ENCODE measurements at places on chromosomes 3 and 15.

GRCh38 chr3:194250098-194251002 is 100.8 kb downstream of the CPN2 start:
- no peak for DNase-seq

- DNase-seq, result no peak
These were observed 17.8 kb upstream of the P2RY12 start for GRCh38 chr3:151402349-151402748.

GRCh38 chr3:134378384-134378783 is 4.1 kb upstream of the AMOTL2 start:
- DNase-seq, result no peak

DNA sequence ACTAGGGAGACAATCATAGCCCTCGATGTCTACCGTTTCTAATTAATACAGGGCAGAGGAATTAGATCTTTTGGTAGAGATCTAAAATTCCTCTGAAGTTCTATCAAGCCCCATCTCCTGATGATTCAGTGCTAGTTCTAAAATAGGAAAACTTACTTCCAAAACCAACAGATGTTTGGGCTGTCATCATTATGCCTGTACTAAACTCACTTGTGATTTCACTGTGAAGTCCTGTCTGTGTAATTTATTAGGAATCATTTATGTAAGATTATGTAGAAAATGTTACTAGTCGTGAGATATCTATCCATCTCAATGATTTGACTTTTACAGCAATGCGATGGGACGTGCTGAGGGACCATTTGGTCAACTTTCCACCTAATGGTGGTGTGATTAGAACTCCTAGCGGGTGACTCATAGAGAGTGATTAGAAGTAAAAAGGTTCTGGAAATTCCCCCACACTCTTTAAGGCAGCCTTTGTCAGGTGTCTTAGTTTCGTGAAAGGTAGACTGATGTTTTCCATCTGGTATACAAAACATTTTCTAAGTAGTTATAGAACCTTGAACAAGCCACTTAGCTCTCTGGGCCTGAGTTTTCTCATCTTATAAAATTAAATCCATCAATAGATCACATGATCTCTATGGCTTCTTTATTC is 34.2 kb downstream of the LIPC start:
- DNase-seq, result no peak

DNA sequence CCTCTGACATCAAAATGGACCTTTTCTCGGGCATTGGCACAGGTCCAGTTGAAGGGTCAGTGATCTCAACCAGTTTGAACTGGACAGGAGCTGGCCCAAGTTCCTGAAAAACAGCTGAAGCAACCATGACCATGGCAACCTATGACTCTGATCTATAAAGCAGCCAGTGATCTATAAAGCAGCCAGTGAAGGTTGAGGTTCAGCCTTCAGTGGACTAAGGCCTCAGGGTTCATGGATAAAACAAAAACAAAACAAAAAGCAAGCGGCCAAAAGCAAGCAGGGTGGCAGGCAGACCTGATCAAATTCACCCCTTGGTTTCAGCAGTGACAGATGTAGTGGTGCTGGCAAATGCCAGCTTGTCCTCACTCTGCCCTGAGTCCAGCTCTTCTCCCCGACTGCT is 10.0 kb upstream of the CHRNB4 start:
- no peak for DNase-seq

GRCh38 chr3:186570941-186571643 is 572 bp downstream of the DNAJB11 start:
- DNase-seq, result no peak

GRCh38 chr15:98881526-98882520 is 125.8 kb downstream of the PGPEP1L start:
- no peak for DNase-seq

DNA sequence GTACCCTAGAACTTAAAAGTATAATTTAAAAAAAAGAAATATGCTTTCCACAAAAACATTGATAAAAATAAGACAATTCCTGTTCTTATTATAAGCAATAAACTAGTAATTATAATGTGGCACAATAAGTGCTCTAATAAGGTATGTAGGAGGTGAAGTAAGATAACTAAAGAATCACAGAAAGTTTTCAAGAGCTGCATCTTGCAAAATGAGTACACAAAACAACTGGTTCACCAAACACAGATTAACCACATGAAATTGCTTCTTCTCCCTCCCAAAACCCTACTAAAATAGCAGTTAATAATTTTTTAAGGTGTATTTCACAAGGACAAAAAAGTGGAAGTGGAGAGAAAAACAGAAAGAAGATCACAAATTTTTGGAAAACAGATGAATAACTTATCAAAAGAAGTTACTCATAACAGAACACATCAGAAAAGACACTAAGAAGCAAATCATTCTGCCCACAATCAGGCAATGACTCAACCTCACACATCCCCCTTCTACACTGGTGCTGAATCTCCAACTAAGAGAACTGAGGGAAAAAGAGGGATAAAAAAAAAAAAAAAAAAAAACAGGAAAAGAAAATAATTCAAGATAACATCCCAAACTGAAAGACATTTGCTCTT is 64.2 kb downstream of the TBC1D5 start:
- no peak for DNase-seq

GRCh38 chr15:60003243-60004008 is 685 bp upstream of the FOXB1 start:
- no peak for DNase-seq

- DNase-seq, result peak; percentile 26
These were observed 129.2 kb downstream of the FAM43A start for GRCh38 chr3:194814878-194815357.

DNA sequence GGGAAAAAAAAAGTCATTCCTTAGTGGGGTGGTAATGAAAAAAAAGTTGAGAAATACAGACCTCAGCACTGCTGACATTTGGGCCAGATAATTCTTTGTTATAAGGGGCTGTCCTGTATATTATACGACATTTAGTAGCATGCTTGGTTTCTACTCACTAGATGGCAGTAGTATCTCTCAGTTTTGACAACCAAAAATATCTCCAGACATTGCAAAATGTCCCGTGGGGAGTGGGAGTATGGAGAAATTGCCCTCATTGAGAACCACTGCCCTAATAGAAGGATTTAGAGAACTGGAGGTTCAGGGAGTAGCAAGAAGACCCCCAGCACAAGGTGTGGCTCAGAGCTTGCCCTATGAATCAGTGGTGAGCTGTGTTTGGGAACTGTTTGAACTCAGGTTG is 28.6 kb upstream of the TEX264 start:
- DNase-seq, result no peak

- DNase-seq, result no peak
These were observed 14.6 kb downstream of the PLSCR5 start for GRCh38 chr3:146590521-146590920.

- no peak for DNase-seq
These were observed 30.2 kb downstream of the SEMA7A start for GRCh38 chr15:74403588-74403919.

- no peak for DNase-seq
These were observed 7.1 kb upstream of the SLC30A4 start for GRCh38 chr15:45529613-45530012.

DNA sequence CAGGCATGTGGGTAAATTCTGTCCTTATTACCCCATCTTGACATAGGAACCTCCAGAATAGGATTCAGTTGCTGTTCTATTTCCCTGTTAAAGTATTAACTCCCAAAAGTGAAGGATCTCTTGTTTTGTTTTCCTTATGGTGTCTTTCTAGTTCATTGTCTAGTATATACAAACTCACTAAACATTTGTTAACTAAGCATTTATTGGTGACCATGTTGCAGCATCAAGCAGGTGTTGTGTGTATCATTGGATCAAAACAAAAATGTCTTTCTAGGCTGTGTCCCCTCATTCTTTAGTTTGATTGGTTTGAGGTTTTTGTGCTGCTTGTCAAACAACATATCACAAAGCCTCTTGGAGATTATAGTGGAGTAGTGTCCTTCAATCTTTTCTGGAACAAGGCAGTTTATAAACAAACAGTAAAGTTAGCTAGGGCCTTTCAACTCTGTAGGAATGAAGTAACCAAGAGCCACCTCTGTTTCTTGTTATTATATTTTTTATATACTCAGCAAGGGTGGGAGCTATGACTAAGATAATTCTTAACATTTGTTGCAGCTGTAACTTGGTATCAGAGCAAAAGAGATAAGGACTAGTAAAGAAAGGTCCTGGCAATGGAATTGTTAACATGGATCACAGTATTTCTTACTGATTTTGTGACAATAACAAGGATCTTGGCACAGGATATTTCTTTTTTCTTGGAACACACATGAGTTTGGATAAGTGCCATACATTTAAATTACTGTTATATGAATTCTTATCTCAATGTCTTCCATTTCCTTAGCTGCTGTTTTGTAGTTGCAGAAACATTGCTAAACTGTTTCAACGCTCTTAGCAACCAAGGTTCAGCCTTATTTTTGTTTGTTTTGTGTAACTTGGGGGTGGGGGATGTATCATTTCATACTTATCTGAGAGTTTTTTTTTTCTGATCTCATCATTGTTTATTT is 49.3 kb downstream of the TMOD3 start:
- DNase-seq, result no peak

DNA sequence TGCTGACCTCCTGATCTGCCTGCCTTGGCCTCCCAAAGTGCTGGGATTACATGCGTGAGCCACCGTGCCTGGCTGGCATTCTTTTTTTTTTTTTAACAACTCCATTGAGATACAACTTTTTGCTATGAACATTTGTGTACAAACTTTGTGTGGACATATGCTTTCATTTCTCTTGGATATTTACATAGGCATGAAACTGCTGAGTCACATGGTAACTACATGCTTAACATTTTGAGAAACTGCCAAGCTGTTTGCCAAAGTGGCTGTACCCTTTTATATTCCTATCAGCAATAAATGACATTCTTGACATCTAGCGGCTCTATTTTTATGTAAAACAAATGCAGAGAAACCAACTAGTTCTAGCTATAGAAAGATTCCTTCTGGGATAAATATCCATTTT is 8.7 kb upstream of the YEATS2 start:
- no peak for DNase-seq

GRCh38 chr3:100880072-100880471 is 113.1 kb downstream of the ABI3BP start:
- no peak for DNase-seq

- no peak for DNase-seq
These were observed 19.3 kb upstream of the GPX1 start for GRCh38 chr3:49377483-49377882.

GRCh38 chr3:31670136-31670535 is 137.4 kb downstream of the STT3B start:
- no peak for DNase-seq

- no peak for DNase-seq
These were observed 159.8 kb downstream of the WNT5A start for GRCh38 chr3:55327131-55327920.

DNA sequence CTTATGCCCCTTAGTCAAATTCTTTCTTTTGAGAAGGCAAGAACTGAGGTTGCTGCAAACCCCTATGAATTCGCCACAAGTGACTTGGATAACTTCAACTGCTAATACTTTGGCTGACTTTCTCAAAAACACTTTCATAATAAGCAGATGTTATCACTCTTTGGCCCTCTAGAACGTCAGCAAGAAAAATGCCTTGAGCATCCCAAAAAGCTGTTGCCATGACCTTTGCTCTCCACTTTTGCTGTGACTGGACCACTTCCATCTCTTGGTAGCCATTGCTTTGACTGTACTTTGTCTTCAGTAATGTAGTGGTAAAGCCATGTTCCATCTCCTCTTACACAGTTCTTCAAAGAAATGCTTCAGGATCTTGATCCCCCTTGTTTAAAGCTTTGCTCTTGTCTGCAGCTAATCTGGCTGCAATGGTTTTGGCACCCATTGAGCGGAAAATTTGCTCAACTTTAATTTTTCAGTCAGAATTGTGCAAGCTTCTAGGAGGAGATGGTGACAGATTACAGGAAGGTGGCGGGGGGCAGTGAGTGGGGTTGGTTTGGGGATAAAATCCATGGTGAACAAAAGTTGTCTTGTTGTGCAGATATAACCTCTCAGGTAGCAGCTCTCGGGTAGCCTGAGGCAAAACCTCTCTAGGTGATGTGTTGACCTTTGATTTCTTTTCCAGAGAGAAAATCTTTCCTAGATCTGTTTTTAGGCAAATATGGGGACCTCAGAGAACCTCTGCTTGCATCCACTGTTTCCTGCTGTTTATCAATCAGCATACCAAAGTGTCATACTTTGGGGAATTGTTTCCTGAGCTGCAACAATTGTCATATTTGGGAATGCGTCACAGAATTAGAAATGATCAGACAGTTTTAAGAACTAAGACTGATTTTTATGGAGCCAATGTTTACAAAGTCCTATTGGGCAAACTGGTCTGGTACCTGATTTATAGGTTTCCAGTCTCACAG is 83.6 kb downstream of the CCR1 start:
- no peak for DNase-seq

DNA sequence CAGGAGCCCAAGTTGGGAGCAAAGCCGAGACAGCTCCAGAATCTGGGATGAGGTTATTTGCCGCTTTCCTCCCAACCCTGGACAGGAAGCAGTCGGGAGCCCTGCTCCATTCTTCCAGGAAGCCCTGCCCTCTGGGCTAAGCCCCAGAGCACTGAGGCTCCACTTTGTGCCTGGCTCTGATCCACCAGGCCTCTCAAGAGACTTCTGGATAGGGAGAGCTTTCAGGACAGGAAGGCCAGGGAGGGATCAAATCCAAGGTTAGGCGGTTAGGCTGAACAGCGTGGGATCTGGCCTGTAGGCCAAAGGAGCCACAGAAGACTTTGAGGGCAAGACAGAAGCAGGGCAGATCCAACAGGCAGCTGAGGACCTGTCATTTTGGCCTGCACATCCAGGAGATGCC is 835 bp downstream of the STOML1 start:
- peak; percentile 62 for DNase-seq

GRCh38 chr15:71575474-71576045 is 234.8 kb upstream of the NR2E3 start:
- no peak for DNase-seq

DNA sequence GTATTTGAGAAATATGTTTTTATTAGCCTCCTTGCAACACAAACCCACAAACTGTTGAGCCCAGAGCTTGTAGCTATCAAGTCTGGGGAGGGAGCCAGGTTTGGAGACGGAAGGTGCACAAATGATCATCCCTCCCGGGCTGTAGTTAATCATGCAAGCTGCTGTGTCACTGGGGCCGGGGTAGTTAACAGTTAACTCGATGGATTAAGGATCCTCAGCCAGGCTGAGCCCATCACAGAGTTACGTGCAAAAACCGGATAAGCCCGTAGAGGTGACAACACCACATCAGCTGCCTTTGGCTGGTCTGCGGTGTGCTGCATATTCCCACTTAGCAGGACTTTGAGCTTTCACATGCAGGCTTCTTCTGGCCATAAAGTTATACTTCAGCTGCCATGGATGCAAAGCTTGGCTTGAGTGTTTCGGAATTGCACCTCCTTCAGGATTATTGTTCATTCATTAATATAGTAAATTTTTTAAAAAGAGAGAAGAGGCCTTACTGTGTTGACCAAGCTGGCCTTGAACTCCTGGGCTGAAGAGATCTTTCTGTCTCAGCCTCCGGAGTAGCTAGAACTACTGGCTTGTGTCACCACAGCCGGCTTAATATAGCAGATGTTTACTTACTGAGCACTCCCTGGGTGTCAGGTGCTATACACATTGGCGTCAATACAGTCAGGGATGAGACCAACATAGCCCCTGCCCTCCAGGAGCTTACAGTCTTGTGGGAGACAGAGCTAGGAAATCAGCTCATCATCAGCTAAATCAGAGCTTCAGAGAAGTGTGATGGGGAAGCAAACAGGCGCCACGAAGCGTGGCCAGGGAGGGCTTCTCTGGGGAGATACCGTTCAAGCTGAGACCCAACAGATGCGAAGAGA is 226.8 kb upstream of the BHLHE40 start:
- no peak for DNase-seq

GRCh38 chr15:46343196-46343935 is 708.5 kb downstream of the SQOR start:
- DNase-seq, result no peak

GRCh38 chr15:40706121-40706520 is 11.1 kb downstream of the RAD51 start:
- DNase-seq, result no peak

- DNase-seq, result no peak
These were observed 20.7 kb downstream of the PPP1R2 start for GRCh38 chr3:195522254-195523023.
